ENCODE measurements at places on chromosomes 13 and 19. TPM values are rescaled to one million over a fixed set of nuclear protein-coding genes. Genes with fewer than 3 reads are reported as not detected.

ZNF723 gene
- not detected for polyA plus RNA-seq

DLEU7 gene
- 1.5 TPM for polyA plus RNA-seq

DNA sequence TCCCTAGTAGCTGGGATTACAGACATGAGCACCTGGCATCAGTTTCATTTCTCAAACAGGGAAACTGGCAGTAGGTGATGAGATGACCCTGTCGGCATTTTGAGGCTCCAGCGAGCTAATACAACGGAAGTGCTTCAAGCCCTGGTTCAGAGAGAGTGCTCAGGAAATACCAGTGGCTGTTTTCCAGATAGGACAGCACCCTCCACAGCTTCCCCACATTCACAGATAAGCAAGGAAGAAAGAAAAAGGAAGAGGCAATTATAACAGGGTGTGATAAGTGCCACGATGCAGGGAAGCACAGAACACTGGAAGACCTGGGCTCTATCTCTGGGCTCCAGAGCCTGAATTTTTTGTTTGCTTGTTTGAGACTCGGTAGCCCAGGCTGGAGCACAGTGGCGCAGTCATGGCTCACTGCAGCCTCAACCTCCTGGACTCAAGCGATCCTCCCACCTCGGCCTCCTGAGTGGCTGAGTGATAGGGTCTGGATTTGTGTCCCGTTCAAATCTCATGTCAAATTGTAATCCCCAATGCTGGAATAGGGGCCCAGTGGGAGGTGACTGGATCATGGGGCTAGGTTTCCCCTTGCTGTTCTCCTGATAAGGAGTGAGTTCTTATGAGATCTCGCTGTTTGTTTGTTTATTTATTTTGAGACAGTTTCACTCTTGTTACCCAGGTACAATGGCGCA lies 43.5 kb downstream of the PIN1 start:
- no peak for DNase-seq

SPTBN4 gene
- polyA plus RNA-seq = 2.0 TPM

CGB2 gene
- 0.10 TPM for polyA plus RNA-seq

DNA sequence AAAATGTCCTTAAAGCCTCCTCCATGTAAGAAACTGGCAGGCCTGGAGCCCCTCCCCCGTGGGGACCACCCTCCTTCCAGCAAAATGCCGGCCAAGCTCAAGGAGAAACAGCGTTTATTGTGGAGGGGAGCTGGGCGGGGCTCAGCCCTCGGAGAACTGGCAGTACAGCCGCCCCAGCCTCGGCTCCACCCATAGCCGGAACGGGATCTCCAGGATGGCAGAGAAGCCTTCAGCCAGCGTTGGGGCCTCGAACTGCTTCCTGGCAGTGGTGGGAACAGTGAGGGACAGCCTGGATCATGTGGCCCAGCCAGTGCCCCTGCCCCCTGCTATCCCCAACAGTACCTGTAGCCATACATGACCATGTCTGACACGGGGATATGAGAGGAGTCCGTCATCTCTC lies 6.3 kb downstream of the PNKP start:
- DNase-seq = no peak

- no peak for DNase-seq
Observed at GRCh38 chr13:47603365-47603764, 397.7 kb downstream of the SUCLA2 start.

IRGC gene
- polyA plus RNA-seq = not detected

DNA sequence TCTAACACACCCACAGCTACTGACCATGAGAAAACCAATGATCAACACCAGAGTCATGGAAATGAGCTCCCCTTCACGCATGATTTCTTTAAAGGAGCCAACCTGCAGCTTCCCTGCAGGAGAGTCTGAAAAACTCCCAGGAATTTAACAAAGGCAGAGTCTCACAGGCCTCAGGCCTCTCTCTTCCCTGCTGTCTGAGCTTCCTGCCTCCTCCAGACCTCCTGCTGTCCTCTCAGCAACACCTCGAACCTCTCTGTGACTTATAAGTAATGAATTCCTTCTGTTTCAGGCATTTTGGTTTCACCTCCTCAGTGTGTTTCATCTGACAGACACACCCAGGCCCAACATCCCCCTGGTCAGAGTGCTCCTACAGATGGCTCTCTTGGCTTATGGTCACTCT lies 1044.4 kb downstream of the UQCRFS1 start:
- no peak for DNase-seq

GAPDHS gene
- not detected for polyA plus RNA-seq

- DNase-seq = no peak
Observed at GRCh38 chr13:40470660-40471059, 195.8 kb downstream of the FOXO1 start.

PROZ gene
- 1.6 TPM for polyA plus RNA-seq

DNA sequence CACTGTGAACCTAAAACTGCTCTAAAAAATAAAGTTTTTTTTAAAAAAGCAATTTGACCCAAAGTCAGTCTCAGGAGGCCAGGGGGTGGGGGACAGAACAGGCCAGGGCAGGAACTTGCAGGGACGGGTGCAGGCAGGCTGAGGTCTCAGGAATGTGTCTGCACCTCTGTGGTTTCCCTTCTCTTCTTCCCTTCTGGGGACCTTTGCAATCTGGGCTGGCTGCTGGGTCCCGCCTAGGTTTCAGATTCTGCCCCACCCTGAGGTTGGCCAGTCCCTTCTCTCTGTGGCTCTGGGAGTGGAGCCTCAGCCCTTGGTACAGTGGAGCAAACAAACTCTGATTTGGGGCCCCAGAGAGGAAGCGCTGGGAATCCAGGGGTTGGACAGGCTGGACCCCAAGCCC lies 5.3 kb upstream of the F2RL3 start:
- DNase-seq = no peak

DNA sequence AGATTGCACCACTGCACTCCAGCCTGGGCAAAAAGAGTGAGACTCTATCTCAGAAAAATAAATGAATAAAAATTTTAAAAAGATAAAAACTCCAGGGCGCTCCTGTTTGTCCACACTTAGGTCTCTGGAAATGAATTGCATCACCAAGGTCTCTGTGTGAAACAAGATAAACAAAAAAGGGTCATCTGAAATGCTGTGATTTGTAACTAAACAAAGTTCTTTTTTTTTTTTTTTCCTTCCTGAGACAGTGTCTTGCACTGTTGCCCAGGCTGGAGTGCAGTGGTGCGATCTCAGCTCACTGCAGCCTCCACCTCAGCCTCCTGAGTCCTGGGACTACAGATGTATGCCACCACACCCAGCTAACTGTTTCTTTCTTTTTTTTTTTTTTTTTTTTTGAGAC lies 11.5 kb downstream of the FZR1 start:
- no peak for DNase-seq

- no peak for DNase-seq
Observed at GRCh38 chr13:47136504-47136941, 239.7 kb upstream of the HTR2A start.

MBD3L2B gene
- not detected for polyA plus RNA-seq

FCER2 gene
- polyA plus RNA-seq = 0.15 TPM

- no peak for DNase-seq
Observed at GRCh38 chr13:70708775-70709174, 600.5 kb upstream of the KLHL1 start.

DNA sequence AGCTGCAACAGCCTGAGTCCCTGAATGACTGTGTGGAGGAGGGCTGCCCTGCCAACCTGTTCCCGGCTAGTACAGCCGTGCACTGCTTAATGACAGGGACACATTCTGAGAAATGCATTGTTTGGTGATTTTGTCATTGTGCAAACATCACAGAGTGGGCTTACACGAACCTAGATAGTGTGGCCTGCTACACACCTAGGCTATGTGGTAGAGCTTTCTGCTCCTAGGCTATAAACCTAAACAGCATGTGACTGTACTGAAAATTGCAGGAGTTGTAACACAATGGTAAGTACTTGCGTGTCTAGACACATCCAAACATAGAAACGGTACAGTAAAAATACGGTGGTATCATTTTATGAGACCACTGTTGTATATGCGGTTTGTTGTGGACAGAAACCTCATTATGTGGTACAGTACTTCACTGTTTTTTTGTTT lies 35.0 kb downstream of the VASP start:
- DNase-seq = no peak

KCNN4 gene
- polyA plus RNA-seq = 1.7 TPM

DNA sequence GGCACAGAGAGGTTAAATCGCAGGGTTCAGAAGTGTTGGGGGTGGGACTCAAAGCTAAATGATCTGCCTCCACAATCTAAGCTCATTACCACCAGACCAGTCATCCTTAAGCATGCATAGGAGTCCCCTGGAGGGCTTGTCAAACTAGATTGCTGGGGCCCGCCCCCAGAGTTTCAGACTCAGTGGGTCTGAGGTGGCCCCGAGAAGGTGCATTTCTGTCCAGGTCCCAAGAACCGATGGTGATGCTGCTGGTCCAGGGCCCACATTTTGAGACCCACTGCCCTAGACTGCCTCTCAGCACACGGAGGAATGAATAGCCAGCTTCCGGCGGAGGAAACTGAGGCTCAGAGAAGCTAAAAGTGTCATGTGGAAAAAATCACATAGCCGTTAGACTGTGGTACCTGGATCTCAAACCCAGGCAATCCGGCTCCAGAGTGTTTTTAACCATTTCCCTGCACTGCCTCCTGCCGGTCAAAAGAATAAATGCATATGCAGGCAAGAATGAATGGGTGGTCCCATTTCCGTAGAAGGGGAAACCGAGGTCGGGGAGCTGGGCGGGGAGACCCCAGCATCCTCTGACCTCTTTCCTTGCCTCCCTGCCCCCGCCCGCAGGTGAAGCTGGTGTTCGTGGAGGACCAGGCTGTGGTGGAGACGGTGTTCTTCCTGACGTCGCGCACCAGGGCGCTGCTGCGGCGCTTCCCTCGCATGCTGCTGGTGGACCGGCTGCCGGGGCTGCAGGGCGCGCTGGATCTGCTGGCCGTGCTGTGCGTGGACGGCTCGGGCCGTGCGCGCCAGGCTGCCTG lies 23.8 kb downstream of the ZSWIM9 start:
- no peak for DNase-seq

DNA sequence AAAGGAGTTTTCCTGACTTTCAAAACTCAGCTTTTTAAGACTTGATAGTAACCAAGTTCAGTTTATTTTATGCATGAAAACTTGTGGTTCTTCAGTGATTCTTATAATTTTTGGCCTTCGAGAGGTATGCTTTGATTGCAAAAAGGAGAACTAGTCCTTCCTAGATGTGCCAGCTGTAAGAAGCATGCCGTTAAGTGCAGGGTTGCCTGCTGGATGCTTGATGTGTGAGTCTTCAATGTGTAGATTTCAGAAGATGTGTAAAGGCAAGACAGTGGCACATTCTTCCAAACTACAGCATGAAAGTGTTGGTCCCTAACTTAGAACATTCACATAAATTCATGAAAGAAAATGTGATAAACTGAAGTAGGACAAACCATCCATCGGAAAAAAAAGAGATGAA lies 532.5 kb downstream of the DCT start:
- DNase-seq = no peak

- DNase-seq = no peak
Observed at GRCh38 chr19:14563989-14564651, 7.7 kb downstream of the NDUFB7 start.

DNA sequence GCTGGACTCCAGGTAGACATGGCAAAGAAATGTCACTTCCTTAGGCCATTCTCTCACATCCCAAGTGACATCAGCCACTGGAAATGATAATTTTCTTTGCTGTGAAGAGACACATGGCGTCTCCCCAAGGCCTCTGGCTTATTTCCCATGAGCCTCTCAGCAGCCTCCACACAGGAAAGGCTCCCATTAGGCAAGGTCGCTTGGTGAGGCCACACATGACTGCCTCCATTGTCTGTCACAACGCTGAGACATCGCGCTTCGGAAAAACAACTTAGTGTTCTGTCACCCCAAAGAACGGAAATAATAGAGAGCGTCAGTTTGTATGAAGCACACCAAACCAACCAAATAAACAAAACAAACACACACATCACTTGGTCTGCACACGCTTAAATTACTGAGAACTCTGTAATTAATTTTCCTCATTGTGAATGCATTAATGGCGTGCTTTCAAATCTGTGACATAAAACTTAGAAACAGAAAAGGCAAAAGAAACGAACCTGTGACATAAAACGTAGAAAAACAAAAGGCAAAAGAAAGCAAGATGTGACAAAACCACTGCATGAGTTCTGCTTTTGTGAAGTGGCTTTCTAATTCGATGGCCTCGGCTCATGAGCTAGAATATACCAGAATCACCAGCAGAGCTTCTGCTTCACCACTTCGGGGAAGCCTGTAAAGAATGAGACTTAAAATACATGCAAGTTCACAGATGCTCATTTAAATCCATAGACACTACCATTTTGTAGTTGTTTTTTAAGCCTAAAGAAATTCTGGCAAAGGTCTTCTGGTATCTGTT lies 404.2 kb upstream of the SGCG start:
- no peak for DNase-seq

GRCh38 chr13:40149611-40150274 lies 494.3 kb downstream of the COG6 start:
- no peak for DNase-seq

DNA sequence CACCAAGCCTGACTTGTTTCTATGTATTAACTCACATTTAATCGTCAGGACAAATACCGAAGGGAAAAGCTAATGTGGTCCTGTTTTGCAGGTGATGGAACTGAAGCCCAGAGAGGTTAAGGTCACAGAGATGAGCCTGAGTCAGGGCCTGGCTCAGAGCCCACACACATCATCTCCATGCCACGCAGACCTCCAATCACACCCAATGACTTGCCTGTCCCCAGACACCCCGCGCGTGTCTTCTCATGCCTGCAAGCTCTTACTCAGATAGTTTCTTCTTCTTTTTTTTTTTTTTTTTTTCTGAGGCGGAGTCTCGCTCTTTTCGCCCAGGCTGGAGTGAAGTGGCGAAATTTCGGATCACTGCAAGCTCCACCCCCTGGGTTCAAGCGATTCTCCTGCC lies 16.4 kb downstream of the SIX5 start:
- no peak for DNase-seq

DNA sequence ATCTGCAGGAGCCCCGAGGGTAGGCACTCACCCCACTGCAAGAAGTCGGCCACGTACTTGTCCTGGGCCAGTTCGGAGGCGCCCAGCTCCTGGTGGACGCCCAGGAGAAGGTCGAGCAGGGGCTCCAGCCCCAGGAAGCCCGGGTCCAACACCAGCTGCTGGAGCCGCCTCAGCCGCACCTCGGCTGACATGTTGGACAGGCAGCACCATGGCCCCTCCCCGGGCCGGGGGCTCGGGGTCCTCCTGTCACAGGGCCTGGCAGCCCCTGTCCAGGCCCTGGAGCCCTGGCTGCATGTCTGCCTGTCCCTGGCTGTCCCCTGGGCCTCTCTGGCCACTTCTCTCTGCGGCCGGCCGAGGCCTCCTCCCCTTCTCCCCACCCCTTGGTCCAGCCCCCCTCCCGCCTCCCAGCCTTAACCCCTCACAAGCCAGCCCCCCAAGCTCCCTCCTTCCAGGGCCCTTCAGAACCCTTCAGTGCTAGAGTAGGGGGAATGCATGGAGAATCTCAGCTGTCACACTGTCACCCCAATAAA lies at the start of gene DMPK:
Gene DMPK (minus strand): TSS at position 329 of the 530 bp plus-strand sequence. CDS start 138 bp downstream, at position 191.
- DNase-seq = no peak

DNA sequence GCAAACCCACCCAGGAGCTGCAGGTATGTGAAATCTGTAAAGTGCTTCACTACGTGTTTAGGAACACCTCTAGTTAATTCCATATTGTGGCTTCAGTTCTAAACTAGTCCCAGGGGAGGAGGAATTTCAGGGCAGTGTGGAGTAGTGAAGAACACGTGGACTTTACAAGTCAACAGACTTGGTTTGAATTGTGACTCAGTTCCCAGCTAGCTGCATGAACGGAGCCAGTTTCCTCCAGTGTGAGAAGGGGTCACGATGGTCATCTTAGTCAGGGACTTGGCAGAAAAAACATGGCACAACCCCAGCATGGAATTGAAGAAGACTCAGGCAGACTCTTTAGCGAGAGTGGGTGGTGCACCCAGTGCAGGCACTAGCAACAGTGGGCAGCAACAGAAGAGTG lies 175.7 kb upstream of the UBL3 start:
- no peak for DNase-seq

All from right renal pelvis (tissue), 4 donors.